ENCODE measurements at places on chromosomes 2 and 18. TPM values are rescaled to one million over a fixed set of nuclear protein-coding genes. Genes with fewer than 3 reads are reported as not detected.

ANKRD36C gene
- 37.4 TPM for total RNA-seq

DNER gene
- total RNA-seq: not detected

NT5DC4 gene
- total RNA-seq: not detected

CCDC68 gene
- not detected for total RNA-seq

SPR gene
- 9.4 TPM for total RNA-seq

ASB18 gene
- total RNA-seq: not detected

TCF7L1 gene
- not detected for total RNA-seq

SULT1C4 gene
- total RNA-seq: not detected

GPBAR1 gene
- 0.16 TPM for total RNA-seq

STPG4 gene
- total RNA-seq: not detected
